ENCODE measurements at places on chromosomes 2 and 18.

- no peak for DNase-seq
Observed at GRCh38 chr2:14910654-14911053, 278.1 kb downstream of the LRATD1 start.

- no peak for DNase-seq
Observed at GRCh38 chr2:211766689-211767088, 771.9 kb downstream of the ERBB4 start.

DNA sequence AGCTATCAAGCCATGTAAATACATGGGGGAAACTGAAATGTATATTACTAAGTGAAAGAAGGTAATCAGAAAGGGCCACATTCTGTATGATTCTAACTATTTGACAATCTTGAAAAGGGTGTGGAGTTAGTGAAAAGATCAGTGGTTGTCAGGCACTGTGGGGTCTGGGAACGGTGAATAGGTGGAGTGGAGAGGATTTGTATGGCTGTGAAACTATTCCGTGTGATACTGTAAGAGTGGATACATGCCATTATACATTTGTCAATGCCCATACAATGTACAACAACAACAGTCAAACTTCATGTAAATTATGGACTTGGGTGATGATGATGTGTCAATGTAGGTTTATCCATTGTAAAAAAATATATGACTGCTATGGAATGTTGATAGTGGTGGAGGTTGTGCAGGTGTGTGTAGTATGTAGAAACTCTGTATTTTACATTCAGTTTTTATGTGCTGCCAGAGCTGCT lies 1116.2 kb downstream of the SUCLG1 start:
- no peak for DNase-seq

DNA sequence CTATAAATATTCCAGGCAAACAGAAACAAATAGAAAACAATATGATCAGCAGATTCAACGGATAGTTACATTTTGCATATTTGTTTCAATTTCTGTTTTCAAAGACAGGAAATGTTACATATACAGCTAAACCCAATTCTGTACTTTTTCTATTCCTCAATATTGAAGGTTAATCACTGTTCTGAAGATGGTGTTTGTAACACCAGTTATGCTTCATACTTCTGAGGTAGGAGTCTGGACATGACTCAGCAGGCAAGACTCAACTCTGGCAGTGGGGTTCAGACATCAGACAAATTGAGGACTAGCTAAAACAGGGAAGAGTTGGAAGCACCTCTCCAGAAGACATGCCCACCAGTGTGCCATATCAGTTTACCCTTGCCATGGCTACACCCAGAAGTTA lies 16.6 kb downstream of the SERPINB13 start:
- no peak for DNase-seq

- no peak for DNase-seq
Observed at GRCh38 chr2:219099329-219099728, 38.6 kb upstream of the IHH start.

- DNase-seq, result no peak
Observed at GRCh38 chr2:84858937-84859336, 21.9 kb downstream of the TRABD2A start.

GRCh38 chr2:108635630-108636354 lies 83.5 kb upstream of the RANBP2 start:
- DNase-seq, result no peak

DNA sequence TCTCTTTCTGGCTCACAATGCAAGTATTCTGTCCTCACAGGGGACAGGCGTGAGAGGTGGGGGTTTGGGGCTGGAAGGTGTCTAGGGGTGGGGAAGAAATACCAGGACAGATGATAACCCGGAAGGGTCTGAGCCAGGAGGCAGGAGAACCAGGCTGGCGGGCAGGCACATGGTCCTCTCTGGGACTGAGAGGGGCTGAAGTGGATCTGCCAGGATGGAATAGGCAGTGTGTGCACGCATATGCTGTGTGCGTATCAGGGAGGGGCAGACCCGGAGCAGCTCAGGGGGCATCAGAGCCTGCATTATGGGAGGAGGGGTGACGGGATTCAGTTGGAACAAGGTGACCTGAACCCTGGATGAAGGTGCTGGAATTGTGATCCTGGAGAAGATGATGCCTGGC lies 157.3 kb downstream of the DYSF start:
- DNase-seq, result no peak

DNA sequence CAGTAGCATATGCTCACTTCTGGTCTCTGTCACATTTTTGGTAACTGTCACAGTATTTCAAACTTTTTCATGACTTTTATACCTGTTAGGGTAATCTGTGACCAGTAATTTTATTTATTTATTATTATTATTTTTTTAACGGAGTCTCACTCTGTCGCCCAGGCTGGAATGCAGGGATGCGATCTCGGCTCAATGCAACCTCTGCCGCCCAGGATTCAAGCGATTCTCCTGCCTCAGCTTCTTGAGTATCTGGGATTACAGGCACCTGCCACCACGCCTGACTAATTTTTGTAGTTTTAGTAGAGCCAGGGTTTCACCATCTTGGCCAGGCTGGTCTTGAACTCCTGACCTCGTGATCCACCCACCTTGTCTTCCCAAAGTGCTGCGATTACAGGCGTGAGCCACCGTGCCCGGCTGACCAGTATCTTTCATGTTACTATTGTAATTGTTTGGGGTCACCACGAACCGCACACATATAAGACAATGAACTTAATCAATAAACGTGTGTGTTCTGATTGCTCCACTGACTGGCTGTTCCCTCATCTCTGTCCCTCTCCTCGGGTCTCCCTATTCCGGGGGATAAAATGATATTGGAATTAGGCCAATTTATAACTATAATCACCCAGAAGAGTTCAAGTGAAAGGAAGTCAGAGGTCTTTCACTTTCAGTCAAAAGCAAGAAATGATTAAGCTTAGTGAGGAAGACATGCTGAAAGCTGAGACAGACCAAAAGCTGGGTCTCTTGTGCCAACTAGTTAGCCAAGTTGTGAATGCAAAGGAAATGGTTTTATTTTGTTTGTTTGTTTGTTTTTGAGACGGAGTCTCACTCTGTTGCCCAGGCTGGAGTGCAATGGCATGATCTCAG lies 22.9 kb downstream of the TGIF1 start:
- no peak for DNase-seq

DNA sequence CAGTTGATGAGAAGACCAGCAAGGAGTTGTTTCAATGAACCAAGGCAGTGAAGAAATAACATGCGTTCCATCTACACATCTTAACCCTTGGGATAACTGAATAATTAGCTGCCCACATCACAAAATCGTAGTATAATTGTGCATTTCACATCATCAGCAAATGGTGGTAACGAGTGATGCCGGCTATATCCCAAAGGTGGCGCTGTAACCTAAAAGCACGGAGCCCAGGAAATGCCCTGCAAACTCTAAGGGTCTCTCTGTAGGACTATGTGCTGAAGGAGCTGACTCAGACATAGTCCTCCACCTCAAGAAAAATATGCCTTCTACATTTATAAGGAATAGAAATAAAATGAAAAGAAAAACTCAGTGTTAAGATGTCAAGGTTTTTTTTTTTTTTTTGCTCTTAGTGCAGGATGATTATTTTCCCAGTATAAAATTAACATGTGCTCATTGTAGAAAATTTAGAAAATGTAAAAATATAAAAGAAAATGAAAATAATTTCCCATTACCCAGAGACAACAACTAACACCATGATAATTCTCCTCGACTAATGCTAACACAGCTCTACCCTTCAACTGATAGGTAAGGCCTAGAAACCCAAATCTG lies 23.1 kb upstream of the DSG3 start:
- no peak for DNase-seq

GRCh38 chr2:1705557-1706076 lies 38.7 kb downstream of the PXDN start:
- DNase-seq, result no peak

DNA sequence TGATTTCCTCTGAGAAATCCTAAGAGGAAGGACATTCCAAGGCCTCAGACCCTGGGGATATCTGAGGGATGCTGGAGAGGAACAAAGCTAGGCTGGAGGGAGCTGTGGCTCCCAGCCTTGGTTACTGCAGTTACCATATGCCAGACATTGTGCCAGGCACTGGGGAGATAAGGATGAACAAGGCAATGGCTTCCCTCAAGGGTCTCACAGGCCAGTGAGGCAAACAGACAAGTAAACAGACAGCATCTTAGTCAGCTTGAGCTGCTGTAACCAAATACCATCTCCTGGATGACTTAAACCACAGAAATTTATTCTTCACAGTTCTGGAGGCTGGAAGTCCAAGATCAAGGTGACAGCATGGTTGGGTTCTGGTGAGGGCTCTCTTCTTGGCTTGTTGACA lies 91.8 kb downstream of the SKA1 start:
- no peak for DNase-seq

GRCh38 chr2:234949762-234950434 lies 1.9 kb upstream of the SH3BP4 start:
- no peak for DNase-seq

DNA sequence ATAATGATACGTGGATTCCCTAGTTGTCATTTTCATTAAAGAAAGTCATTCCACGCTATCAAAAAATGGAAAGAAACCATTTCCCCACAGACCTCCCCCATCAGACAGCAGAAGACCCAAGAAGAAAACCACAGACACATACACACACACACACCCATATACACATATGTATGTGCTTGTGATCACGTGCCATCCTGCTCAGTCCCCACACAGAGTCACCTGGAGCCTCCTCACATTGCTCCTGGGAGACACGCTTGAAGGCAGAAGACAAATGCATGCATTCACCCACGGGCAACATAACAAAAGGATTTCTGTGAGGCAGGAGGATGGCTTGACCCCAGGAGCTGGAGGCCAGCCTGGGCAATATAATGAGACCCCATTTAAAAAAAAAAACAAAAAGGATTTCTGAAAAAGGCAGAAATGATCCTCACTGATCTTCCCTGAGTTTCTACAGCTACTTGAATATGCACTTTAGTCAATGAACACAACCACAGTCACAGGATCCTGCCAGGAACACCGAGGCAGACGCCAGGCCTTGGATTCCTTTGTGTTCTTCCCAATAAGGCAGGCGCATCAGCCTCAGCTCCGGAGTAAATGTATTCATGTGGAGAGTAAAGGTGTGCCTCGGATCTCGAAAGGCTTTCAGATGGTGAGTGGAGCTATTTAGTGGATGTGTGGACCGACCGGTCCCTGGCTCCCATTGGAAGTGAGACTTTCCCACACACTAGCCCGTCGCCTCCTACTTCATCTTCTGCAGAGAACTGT lies 21.0 kb downstream of the TGFBRAP1 start:
- DNase-seq, result no peak

- DNase-seq, result no peak
Observed at GRCh38 chr2:26838121-26838906, 9.6 kb upstream of the DPYSL5 start.

DNA sequence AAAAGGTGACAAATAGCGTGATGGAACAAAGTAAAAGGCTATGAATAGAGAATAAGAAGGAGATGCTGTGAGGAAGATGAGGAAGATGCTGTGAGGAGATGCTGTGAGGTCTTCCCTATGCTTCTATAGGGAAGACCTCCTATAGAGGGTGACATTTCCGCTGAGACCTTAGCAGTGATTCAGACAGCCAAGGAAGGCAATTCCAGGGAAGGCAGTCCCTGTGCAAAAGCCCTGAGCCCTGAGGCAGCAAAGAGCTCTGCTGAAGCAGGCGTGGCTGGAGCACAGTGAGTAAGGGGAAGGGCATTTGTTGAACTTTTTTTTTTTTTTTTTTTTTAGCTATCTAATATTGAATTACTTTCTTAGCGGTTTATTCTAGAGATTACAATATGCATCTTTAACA lies 142.7 kb upstream of the FOSL2 start:
- DNase-seq, result no peak

DNA sequence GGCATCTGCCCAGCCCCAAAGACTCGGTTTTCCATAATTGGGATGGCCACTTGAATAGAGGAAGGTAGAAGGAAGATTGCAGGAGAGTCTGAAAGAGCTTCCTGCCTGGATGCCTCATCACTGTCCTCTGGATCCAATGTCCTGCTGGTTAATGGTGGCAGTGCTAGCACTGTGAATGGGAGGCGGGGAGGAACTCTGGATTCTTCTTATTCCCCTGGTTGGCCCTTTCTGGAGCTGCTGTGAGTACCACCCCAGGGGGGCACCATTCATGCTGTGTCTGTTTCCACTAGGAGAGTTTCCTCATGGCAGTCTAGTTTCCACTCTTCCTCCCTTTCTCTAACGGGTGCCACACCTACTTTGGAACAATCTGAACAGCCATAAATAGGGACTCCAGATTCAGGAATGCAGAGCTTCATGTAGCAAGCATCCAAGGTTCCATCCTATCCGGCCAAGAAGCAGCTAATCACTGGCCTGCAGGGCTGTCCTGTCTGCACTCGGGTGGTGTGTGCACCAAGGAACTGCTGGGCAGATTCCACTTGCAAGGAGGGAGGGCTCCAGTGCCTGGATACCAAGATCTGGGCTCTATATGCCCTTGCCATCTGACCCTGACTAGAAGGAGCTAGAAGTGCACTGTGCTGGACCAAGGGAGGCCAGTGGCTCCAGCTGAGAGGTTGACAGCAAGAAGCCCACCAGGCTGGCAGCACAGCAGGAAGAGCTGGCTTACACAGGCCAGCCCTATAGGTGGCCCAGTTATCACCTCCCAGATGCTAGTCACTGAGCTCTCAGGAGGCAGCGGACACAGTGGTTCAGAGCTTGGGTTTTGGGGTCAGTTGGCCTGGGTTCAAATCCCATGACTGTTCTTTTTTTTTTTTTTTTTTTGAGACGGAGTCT lies 4.6 kb upstream of the ATOH8 start:
- no peak for DNase-seq

DNA sequence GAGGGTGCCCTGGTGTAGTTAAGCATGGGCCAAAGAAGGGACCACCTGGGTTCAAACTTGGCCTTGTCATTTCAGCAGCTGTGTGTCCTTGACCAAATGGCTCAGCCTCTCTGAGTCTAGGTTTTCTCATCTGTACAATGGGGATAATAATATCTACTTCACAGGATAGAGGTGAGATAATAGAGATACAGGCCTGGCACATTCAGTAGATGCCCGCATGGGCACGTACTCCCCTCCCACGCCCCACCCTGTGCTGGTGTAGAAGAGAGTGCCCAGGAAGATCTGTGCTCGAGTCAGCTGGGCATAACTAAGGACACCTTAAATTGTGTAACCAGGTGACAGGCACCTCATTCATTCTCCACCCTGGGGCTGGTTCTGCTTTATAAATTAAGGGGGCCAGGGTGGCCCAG lies 8.4 kb upstream of the TMEM185B start:
- DNase-seq, result no peak

DNA sequence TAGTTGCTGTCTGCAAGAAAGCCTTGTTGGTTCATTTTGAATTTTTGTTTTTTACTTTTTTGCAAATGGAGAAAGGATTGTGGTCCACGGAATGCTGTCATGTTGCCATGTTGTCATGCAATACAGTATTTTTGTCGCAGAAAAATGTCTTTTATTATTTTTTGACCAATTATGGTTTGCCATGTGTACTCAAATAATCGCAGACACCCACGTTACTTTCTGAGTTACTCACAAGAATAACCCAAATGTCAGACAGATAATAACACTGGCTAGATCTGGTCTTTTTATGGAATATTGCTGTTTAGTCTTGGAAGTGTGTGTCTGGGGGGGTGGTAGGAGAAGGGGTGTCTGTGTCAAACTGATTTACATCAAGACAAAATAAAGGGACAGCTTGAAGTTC lies 188.9 kb downstream of the LTBP1 start:
- no peak for DNase-seq

- DNase-seq, result no peak
Observed at GRCh38 chr2:146385031-146385430, 1459.8 kb upstream of the ACVR2A start.

Measured in CD4-positive, alpha-beta T cell (primary cell).